ENCODE measurements at places on chromosomes 4 and X.

DNA sequence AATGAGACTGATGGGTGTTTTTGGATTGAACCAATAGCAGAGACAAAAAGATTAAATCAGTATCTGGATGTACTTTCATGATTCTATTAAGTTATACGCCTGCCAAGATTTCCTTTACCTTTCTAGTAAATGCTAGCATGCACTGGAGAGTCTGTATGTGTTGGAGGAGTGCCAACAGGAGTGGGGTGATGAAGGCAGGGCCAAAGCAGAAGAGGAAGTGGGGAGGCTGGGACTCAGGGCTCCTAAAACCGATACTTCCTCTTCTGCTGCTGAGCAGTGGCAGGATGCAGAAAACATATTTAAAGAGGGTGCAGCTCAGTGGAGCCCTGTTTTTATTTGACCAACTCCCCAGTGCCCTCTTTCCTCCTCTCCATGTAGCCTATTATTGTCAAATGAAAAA is 5.6 kb downstream of the CYSLTR1 start:
- no peak for DNase-seq

GRCh38 chr4:142383354-142383753 is 462.7 kb downstream of the INPP4B start:
- no peak for DNase-seq

DNA sequence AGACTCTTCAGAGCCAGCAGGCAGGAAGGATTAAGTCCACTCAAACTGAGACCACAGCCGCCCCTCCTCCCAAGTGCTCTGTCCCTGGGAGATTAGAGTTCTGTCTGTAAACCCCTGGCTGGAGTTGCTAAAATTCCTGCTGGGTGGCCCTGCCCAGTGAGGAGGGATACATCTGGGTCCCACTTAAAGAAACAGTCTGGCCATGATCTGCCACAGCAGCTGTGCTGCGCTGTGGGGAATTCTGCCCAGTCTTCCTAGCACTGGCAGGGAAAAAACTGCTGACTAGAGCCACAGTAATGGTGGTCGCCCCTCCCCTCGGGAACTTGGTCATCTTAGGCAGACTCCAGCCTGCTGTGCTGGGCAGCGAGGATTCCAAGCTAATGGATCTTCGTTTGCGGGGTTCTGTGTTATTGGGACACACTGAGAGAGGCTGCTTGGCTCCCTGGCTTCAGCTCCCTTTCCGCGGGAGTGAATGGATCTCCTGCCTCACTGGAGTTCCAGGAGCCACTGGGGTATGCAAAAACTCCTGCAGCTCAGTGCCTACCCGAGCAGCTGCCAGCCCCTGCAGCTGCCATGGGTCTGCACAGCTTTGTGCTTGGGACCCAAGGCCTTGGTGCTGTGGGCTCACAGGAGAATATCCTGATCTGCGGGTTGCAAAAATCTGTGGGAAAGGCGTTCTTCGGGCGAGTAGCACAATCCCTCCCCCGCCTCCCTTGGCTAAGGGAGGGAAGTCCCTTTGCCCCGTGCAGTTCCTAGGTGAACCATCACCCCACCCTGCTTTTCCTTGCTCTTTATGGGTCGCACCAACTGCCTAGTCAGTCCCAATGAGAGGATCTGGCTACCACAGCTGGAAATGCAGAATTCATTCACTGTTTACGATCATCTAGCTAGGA is 15.7 kb downstream of the ZXDB start:
- DNase-seq, result no peak

- no peak for DNase-seq
These were observed 4.9 kb downstream of the ZNF275 start for GRCh38 chrX:153338836-153339235.

DNA sequence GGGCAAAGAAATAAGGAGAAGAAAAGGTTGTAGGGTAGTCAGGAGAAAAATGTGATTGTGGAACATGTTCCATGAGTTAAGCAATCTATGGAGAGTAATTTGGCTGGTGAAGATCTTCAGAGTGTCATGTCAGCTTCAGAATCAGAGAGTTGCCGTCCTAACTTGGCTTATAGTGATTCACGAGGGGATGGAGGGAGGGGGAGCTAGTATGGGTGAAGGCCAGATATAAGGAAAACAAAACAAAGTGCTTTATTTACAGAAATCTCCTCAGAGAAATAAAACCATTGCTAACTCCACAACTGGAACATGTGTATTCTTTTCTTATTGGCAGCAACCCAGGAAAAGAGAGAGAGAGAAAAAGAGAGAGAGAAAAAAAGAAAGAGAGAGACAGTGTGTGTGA is 256.5 kb upstream of the NRK start:
- no peak for DNase-seq

DNA sequence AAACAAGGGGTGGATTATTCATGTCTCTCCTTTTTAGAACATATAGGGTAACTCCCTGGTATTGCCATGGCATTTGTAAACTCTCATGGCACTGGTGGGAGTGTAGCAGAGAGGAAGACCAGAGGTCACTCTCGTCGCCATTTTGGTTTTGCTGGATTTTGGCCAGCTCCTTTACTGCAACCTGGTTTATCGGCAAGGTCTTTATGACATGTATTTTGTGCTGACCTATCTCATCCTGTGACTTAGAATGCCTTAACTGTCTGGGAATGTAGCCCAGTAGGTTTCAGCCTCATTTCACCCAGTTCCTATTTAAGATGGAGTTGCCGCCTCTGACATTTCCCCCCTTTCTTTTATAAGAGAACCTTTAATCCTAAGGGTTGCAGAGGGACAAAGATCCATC is 45.8 kb downstream of the MGST2 start:
- DNase-seq, result no peak

DNA sequence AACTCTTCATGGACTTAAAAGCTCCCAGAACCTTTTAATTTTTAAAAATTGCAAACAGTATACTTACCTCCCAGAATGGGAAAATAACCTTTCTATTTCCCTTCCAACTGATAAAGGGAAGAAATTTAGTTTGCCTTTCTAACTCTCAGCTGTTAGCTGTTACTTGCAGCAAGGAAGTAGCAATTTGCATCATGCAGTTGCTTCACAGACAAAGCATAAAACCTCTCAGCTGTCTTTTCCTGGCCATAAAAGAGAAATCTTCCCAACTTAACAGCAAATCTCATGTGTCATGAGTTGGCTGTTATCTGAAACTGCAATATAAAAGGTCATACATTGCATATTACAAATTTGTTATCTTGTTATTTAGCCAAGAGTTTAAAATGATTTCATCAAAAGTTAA is 18.4 kb downstream of the C4orf17 start:
- DNase-seq, result no peak

GRCh38 chr4:138092060-138092459 is 150.1 kb downstream of the SLC7A11 start:
- no peak for DNase-seq

- DNase-seq, result no peak
These were observed 94.7 kb downstream of the EDA2R start for GRCh38 chrX:66544181-66544580.

DNA sequence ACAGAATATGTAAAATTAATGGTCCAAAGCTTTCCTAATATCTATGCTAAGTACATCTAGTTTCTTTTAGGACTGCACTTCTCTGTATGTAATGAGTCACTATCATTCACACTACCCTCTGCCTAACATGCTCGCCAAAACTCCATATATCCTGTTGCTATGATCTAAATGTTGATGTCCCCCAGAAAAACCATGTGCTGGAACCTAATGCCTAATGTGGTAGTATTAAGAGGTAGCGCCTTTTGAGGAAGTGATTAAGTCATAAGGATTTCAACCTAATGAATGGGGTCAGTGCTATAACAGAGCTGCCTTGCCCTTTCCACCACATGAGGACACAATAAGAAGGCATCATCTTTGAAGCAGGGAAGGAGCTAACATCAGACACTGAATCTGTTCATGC is 34.9 kb upstream of the NFKB1 start:
- no peak for DNase-seq

GRCh38 chr4:139316733-139317132 is 14.5 kb upstream of the NDUFC1 start:
- no peak for DNase-seq

DNA sequence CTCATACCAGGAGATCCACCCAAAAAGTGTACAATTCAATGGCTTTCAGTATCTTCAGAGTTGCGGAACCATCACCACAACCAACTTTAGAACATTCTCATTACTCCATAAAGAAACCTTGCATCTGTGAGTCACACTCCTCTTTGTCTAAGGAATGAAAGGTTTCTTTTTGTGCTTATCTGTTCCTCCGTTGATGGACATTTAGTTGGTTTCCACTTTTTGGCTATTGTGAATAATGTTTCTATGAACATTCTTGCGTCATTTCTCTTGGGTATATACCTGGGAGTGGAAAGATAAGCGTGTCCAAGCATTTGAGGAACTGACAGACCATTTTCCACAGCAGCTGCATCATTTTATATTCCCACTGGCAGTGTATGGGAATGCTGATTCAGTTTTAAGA is 10.6 kb downstream of the FAM184B start:
- no peak for DNase-seq
